ENCODE measurements at places on chromosomes 3 and 15.

DNA sequence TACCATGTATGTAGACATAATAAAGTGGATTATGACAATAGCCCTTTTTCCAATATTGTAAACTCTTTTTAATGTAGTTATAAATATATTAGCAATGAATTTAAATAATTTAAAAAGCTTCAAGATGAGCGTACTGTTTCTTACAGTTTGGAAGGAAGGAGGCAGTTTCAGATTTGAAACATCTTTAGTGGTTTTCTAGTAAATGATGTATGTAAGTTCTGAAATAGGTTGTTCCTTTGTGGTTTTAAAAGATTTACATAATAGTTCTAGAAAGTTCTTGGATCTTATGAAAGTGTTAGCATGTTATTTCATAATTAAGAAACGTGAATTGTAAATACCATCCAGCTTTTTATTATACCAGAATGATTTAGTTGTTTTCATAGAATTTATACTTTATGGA, 16.0 kb downstream of the DNAJC19 start:
- DNase-seq: no peak

DNA sequence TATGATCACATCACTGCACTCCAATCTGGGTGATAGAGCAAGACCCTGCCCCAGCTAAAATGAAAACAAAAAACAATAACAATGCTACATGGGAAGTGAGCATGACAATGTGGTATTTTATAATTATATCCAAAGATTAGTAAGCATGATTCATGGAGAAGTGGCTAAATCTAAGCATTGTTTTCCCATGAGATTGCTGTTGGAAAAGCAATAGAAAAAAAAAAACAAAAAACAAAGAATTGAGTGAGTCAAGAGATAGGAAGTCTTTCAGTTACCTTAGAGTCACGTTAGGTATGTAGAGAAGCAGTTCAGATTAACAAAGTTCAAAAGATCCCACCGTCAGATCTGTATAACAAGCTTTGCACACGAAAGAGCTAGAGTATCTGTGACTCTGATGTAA, 210.3 kb upstream of the CNTN6 start:
- no peak for DNase-seq

DNA sequence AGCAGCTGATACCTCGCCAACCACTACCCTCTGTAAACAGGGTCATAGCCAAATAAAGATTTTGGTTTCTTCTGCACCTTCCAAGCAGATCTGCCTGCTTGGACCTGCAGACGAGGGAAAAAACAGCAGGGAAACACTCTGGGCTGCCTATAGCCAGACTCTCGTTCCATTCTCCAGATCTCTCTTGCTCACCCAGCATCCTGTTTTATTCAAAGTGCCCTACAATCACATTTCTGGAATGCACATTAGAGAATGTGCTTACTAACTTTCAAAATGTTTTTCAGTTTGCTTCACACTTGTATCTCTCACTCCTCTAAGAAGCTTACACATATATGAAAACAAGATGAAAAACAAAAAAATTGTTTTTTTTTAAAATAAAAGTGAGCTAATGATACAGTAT, 71.4 kb downstream of the MLH1 start:
- DNase-seq: no peak

DNA sequence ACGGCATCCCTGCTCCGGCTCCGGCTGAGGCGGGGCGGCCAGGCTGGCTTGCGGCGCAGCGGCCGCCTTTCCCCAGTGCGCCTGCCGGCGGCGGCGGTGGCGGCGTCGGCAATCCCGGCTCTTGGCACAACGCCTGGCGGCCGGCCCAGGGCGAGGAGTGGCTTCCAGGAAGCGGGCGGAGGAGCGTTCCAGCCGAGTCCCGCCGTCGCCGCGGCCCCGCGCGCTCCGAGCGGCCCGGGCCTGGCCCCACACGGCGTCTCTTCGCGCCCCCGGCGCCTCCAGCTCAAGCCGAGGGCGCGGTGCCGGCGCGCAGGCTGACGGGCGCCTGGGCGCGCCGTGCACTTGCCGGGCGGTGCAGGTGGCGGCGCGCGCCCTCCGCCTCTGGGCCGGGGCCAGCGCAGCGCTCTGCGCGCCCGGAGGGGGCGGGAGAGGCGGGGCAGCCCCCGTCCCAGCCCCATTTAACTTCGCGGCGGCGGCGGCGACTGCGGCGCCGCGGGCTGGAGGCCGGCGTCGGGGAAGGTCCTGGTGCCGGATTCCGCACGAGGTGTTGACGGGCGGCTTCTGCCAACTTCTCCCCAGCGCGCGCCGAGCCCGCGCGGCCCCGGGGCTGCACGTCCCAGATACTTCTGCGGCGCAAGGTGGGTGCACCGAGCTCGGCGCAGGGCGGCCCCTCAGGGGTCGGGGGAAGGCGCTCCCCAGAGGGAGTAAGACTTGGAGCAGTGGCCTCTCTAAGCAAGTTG, at the start of gene ADAMTSL3:
Gene ADAMTSL3, plus strand, starts transcription at position 485 of the 740 bp plus-strand sequence. CDS start 1,639 bp downstream, outside the sequence.
- DNase-seq: no peak

GRCh38 chr3:196992461-196993065, 23.9 kb upstream of the PIGZ start:
- no peak for DNase-seq

DNA sequence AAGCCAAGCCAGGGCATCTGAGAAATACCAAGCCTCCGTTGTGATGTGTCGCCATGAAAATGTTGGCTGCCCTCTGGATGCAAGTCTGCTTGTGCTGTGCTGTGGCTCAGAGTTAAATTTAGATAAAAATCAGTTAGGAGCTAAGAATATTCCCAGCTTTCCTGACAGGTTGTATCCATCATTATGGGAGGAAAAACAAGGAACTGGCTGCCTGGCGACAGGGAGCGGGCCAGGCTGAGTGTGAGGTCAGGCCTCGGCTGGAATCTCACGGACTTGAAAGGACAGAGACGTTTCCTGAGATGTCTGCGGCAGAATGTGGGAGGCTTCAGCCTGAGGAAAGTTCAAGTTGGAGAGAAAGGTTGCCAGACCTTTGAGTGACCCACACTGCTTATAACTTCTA, 213.8 kb downstream of the THSD4 start:
- DNase-seq: no peak

GRCh38 chr3:106425026-106425425, 556.2 kb upstream of the CBLB start:
- DNase-seq: no peak

DNA sequence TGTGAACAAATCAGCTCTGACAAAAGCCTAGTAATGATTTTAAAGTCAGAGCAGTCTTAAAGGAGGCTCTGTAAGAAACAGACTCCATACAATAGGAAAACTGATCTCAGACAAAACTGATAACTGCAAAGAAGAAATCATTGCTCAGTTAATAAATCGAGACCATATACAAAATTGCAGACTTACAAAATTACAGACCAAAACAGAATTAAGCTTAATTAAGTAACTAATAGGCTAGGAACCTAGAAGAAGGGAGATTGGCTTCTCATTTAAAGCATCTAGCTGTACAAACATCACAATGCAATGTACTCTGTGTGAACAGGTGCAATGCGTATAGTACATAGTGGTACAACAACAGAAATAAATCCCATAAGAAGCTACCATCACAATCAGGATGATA, 46.3 kb downstream of the ZBTB20 start:
- DNase-seq: no peak

GRCh38 chr3:119293105-119293870, 895 bp upstream of the ARHGAP31 start:
- DNase-seq: no peak

- no peak for DNase-seq
Observed at GRCh38 chr3:108201258-108201657, 21.0 kb downstream of the IFT57 start.

DNA sequence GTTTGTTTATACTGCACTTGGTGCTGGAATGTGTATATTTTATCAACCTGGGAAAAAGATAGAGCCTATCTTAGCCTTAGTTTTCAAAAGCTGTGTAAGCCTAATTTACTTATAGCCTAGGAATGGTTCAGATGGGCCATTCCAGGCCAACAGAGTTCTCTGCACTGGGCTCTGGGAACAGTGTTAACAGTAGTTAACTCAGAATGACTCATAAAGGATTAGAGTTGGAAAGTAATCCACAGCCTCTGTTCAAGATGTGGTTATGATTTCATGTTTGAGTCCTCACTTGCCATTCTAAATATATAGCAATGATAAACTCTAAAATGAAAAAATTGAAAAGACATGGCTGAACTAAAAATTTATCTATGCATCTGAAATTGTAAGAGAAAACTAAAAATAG, 22.6 kb upstream of the PEX5L start:
- DNase-seq: no peak

GRCh38 chr15:89393056-89393455, 58.4 kb upstream of the POLG start:
- no peak for DNase-seq

DNA sequence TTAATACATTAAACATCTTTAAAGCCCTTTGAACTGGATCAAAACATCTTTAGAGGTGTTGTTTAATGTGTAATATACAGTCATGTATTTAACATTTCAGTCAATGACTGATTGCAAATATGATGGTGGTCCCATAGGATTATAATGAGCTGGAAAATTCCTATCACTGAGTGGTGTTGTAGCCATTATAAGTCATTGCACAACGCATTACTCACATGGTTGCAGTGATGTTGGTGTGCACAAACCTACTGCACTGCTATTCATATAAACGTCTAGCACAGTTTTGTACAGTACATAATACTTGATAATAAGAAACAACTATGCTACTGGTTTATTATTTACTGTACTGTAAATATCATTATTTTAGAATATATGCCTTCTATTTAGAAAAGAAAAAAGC, 75.6 kb downstream of the DTWD1 start:
- no peak for DNase-seq

DNA sequence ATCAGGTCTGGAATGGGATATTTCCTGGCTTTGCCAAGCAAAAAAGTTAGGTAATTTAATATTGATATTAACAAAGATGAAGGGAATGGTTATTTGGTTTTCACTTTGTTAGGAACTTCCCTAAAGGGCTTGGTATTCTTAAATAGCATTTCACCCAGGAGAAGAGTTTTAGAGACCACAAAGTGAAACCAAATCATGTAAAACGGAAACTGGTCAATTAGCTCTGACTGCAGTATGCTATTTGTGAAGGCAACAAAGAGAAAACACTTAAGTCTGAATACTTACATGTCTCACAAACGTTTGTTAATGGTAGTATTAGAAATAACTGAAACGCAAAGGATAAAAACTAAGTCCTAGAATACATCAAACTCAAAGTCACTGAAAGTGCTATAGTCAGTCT, 32.4 kb upstream of the SETMAR start:
- DNase-seq: no peak
